NCI-H526 (cell line): ENCODE measurements at places on chromosomes 1 and 21.
A peak's percentile ranks its signal among the peaks of the same experiment; 100 is the strongest.

DNA sequence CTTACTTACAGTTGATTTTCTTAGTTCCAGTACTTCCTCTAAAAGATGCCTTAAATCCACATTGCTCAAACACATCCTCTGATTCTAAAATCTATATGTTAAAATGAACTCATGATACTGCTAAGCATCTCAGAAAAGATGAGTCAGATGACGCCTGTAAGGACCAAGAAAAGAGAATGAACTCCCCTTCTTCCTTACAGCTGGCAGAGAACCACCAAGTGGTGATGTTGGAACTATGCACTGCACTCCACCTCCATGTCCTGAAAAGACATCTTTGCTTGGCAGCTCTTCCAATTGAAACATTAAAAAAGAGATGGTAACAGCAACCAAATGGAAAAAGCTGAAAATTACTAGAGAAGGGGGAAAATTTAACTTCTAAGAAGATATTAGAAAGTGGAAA is 648.8 kb downstream of the PTPRC start:
- no peak for DNase-seq

- DNase-seq = no peak
Observed at GRCh38 chr1:151834239-151834638, 2.6 kb upstream of the RORC start.

- no peak for DNase-seq
Observed at GRCh38 chr1:240295811-240296210, 204.1 kb downstream of the FMN2 start.

GRCh38 chr1:9591669-9592509 is 3.2 kb downstream of the TMEM201 start:
- no peak for DNase-seq

- DNase-seq = peak; percentile 29
Observed at GRCh38 chr1:206470692-206471414, 577 bp downstream of the IKBKE start.

- peak; percentile 93 for DNase-seq
Observed at GRCh38 chr1:157490467-157491165, 61.7 kb downstream of the FCRL5 start.

GRCh38 chr21:39377444-39378050 is 28.7 kb upstream of the HMGN1 start:
- DNase-seq = no peak

GRCh38 chr1:245074232-245074747 is 80.5 kb upstream of the KIF26B start:
- no peak for DNase-seq

GRCh38 chr1:204398197-204399125 is 13.2 kb downstream of the PPP1R15B start:
- peak; percentile 78 for DNase-seq

DNA sequence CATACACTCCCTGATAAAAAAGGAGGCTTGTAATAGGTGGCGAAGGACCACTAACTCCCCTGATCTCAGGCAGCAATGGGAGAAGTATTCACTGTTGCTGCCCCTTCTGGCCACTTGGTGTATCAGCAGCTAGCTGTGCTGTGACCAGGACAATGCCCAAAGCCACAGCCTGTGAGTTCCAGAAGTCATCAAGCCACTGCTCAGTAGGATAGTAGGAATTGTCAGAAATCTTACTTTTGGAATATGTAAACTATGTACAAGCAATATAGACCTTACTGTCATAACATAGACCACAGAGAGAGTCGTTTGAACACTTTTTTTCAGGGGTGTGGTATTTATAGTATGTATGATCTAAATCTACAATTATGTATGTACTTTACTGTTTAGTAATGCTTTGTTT is 248.3 kb upstream of the CAMK1G start:
- peak; percentile 42 for DNase-seq

DNA sequence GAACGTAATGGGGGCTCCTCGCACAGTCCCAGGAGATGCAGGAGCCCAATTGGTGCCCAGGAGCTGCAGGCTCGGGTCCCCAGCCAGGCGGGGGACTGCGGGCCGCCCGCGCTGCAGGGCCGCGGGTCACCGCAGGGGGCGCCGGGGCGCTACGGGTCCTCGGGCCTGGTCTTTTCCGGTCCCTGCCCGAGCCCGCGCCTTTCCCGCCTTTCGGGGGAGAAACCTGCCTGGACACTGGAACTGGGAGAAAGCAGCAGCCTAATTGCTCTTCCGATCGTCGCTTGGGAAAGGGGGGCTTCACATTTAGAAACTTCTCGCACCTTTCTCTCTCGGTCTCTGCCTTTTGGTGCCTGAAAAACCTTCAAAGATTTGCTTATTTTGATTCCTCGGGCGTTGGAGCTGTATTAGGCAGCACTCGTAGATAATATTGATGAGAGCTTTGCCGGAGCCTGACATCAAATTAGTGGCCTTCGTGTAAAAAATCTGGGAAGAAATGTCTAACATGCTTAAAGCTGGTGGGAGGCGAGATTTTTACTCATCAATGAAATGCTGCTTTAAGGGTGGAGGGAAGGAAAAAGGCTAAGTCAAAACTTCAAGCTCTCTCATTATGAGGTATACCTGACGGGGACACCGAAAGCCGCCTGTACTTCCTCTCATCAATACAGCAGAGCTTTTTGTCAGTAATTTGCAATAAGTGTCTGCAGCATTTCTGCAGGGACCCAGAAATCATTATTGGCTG is 12.6 kb upstream of the BARHL2 start:
- peak; percentile 11 for DNase-seq

GRCh38 chr21:34348890-34349519 is 14.8 kb upstream of the KCNE2 start:
- DNase-seq = no peak

DNA sequence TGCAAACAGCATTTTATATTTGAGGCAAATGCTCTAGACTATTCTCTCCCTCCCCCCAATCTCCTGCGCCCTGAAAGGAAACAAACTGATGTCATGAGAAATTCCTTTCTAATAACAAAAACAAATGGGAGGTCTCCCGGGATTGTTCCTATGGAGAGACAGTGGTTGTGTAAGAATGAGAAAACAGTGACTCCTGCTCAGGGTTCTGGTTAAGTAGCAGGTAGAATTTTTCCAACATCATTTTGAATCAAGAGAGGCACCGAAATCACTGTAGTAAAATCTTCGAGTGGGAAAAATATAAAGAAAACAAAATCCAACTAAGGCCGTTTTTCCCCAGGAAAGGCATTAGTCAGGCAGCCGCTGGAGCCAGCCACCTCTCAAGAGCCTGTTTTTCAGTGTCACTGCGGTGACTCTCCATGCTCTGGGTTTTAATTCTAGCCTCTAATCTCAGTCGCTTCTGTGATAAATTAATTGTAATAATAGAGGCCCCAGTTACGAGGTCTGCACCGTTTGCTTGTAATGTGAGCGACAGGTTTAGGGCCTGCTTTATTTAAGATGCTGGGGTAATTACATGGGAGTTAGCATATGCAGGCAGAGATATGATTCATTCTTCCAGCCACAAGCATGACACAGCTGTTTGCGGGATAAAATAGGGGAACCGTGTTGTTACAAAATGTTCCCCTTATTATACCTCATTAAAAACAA is 80.3 kb downstream of the RNF220 start:
- DNase-seq = no peak

GRCh38 chr1:41315146-41315822 is 46.0 kb upstream of the FOXO6 start:
- DNase-seq = no peak
